ENCODE measurements at places on chromosomes 11 and 22.

DNA sequence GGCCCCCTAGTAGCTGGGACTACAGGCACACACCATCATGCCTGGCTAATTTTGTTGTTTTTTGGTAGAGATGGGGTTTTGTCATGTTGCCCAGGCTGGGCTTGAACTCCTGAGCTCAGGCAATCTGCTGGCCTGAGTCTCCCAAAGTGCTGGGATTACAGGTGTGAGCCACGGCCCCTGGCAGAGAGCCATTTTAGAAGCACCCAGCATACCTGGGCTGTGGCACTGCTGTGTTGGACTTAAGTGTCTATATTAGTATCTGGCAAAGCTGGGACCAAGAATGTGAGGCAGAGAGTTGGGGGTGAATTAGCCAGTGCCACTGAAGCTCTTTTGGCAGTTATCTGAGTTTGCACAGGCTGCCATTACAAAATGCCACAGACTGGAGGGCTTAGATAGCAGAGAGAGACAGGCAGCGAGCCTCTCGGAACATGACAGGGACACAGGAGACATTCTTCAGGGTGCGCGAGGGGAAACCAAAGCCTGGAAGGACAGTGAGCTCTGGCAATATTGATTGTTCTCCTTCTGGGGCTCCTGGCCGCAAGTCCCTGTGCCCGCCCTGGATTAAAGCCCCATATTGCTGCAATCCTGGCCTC lies 87.7 kb upstream of the ALX4 start:
- DNase-seq = no peak

DNA sequence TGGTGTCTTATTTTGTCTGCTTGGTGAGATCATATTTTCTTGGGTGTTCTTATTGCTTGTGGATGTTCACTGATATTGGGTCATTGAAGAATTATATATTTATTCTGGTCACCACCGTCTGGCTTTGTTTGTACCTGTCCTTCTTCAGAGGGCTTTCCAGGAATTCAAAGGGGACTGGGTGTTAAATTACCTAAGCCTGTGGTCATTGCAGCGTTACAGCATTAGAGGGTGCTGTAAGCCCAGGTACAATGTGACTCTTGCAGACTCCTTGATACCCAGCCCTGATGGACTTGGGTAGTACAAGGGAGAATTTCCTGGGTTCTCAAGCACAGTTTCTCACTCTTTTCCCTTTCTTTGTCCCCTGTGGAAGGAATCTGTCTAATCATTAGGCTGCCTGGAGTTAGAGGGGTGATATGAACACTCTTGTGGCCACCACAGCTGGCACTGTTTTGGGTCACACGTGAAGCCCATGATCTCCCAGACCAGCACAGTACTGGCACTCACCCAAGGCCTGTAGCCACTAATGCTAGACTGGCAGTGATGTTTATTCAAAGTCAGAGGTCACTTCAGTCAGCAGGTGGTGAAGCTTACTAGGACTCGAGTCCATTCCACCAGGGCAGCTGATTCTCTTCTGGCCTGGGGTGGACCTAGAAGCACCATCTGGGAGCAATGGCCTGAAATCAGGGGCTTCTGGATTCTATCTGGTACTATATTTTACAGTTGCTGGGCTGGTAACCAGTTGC lies 56.1 kb upstream of the NARS2 start:
- no peak for DNase-seq

- DNase-seq = no peak
Measured at GRCh38 chr22:33625959-33626358, 294.3 kb downstream of the LARGE1 start.

DNA sequence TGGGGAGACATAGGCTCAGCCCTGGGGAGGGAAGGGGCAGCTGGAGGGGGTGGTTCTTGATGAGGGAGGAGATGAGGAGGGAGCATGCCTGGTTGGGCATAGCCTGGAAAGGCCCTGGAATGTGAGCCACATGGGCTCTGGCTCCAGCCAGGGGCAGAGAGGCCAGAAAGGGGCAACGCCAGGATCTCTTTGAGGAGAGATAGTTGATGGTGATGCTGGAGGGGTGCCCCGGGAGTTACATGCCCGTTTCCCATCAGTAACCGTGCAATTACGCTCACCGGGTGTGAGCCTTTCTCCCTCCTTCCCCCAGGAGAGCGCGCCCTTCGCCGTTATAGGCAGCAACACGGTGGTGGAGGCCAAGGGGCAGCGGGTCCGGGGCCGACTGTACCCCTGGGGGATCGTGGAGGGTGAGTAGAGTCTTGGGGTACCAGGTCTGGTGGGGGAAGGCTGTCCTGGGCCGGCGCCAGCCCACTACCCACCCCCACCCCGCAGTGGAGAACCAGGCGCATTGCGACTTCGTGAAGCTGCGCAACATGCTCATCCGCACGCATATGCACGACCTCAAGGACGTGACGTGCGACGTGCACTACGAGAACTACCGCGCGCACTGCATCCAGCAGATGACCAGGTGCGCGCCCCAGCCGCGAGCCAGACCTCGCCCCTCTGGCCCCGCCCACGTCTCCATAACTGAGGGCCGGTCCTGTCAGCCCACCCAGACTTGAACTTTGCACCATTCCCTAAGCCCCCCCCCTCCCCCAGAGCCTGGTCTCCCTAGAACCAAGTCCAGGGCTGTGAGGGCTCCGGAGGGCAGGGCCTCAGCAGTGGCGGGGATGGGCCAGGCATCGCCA lies 1.8 kb upstream of the GP1BB start:
- no peak for DNase-seq

- no peak for DNase-seq
Measured at GRCh38 chr22:47406896-47407295, 644.4 kb downstream of the TBC1D22A start.
